ENCODE measurements at places on chromosomes 4 and X.
A peak's percentile ranks its signal among the peaks of the same experiment; 100 is the strongest.

GRCh38 chr4:36332023-36332781 lies 50.8 kb downstream of the DTHD1 start:
- H3K4me1 ChIP-seq, result peaks cover 9% of the 10 kb centered on the region
- no peak for DNase-seq
- no peaks in the 10 kb centered on the region for H3K27me3 ChIP-seq
- no peaks in the 10 kb centered on the region for H3K36me3 ChIP-seq
- H3K27ac ChIP-seq, result no peak overlapping the region

GRCh38 chr4:140932501-140933045 lies 176.4 kb upstream of the TBC1D9 start:
- H3K4me1 ChIP-seq, result peaks cover 5% of the 10 kb centered on the region
- H3K36me3 ChIP-seq, result peaks cover 5% of the 10 kb centered on the region
- H3K27ac ChIP-seq, result no peak overlapping the region
- no peaks in the 10 kb centered on the region for H3K27me3 ChIP-seq
- H3K4me3 ChIP-seq, result no peak overlapping the region
- DNase-seq, result no peak

GRCh38 chrX:47662144-47662657 lies 3.2 kb upstream of the UXT start:
- no peaks in the 10 kb centered on the region for H3K36me3 ChIP-seq
- no peak overlapping the region for H3K4me3 ChIP-seq
- H3K4me1 ChIP-seq, result peaks cover 14% of the 10 kb centered on the region
- H3K27me3 ChIP-seq, result no peaks in the 10 kb centered on the region

DNA sequence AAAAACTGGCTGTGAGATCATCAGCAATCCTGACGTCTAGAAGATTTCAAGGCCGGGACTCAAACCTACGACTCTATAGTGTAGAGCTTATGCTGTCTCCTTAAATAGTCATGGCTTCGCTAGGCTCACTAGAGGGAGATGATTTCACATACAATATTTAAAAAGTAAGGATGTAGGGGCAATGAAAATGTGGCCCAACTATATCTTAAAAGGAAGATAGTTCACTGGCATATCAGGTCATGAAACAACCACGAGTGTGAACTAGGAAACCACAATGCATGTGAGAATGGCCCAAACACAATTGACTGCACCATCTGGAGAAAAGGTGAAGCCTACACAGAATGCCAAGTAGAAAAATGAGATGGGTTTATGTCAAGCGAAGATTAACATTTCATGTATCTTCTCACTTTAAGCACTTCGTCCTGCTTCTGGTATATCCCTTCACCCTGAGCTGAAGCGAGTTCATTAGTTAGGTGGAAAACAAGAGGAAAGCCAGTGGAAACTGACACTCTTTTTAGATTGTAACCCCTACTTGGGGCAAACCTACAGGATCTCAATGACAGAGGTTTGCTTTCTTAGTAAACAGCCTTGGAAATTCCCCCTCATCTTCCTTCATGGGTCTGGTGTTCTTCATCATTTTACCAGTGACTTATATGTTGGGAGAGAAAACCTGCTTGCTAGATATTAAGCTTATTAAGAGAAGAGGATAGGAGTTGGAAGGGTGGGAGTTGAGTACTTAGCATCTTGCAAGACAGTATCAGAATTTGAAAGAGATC lies 17.4 kb downstream of the FAM9C start:
- H3K36me3 ChIP-seq, result peaks cover 4% of the 10 kb centered on the region
- H3K4me3 ChIP-seq, result no peak overlapping the region
- H3K27me3 ChIP-seq, result no peaks in the 10 kb centered on the region
- H3K27ac ChIP-seq, result no peak overlapping the region
- DNase-seq, result no peak

GRCh38 chrX:23201706-23202105 lies 132.9 kb upstream of the PTCHD1 start:
- no peak for DNase-seq
- H3K27ac ChIP-seq, result no peak overlapping the region
- no peak overlapping the region for H3K4me3 ChIP-seq
- H3K27me3 ChIP-seq, result no peaks in the 10 kb centered on the region
- H3K4me1 ChIP-seq, result no peaks in the 10 kb centered on the region

DNA sequence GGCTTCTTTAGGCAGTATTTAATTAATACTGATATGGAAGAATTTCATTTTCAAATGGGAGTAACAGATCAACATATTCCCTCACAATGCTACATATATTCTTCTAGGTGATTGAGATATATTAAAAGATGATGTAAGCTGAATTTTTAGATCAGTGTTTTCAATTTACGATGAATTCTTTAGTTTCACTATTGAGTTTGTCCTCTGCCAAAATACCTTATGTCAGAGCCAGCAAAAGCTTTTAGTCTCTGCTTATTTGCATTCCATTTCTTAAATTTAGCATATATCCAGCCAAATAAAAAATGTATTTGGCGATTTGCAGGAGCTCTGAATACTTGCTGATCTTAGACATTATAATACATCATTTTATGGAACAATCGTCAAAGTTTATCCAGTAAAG lies 144.3 kb downstream of the MOSPD2 start:
- H3K4me3 ChIP-seq, result no peak overlapping the region
- DNase-seq, result no peak

GRCh38 chr4:177759729-177760128 lies 317.5 kb upstream of the AGA start:
- DNase-seq, result no peak
- no peaks in the 10 kb centered on the region for H3K4me1 ChIP-seq
- no peaks in the 10 kb centered on the region for H3K36me3 ChIP-seq
- no peak overlapping the region for H3K4me3 ChIP-seq

GRCh38 chr4:42574870-42575430 lies 82.0 kb downstream of the ATP8A1 start:
- H3K27me3 ChIP-seq, result no peaks in the 10 kb centered on the region
- H3K27ac ChIP-seq, result no peak overlapping the region

DNA sequence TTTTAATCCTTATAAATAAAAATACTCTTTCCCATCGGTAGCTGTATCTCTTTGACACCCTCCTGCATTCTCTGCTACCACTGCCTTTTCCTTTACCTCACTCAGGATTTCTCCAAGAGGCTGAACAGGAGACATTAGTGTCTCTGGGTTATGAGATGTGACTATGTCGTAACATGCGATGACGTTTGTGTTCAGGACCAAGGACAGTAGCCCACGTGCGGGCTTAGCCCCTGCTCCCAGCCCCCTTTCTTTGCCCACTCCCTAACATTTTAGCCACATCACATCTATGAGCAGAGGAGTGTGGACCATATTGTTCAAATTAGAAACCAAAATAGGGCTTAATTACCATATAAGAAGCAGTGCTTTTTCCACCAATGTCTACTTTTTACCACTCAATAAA lies 369.3 kb downstream of the FBXW7 start:
- no peak overlapping the region for H3K27ac ChIP-seq
- no peak overlapping the region for H3K4me3 ChIP-seq
- H3K27me3 ChIP-seq, result peaks cover 25% of the 10 kb centered on the region
- no peaks in the 10 kb centered on the region for H3K36me3 ChIP-seq
- DNase-seq, result peak; percentile 24
- H3K4me1 ChIP-seq, result no peaks in the 10 kb centered on the region

- no peak overlapping the region for H3K27ac ChIP-seq
- H3K27me3 ChIP-seq, result no peaks in the 10 kb centered on the region
- no peaks in the 10 kb centered on the region for H3K36me3 ChIP-seq
- H3K4me3 ChIP-seq, result no peak overlapping the region
- DNase-seq, result no peak
- no peaks in the 10 kb centered on the region for H3K4me1 ChIP-seq
These were observed 416.1 kb upstream of the FTHL17 start for GRCh38 chrX:31487951-31488350.

All from neural crest cell (in vitro differentiated cells).